Mammary epithelial cell (primary cell): ENCODE measurements at places on chromosomes 4 and X. TPM values are rescaled to one million over a fixed set of nuclear protein-coding genes. Genes with fewer than 3 reads are reported as not detected.

Gene EXOC1L
- not detected in 2 replicates for total RNA-seq

Gene EMD
- total RNA-seq, result 71.9 and 81.1 TPM in 2 replicates

Gene RADX
- 3.4 and 3.9 TPM in 2 replicates for total RNA-seq

Gene OTOP1
- not detected in 2 replicates for total RNA-seq

Gene RBM47
- total RNA-seq, result 3.0 TPM

Gene SPOCK3
- not detected in 2 replicates for total RNA-seq

Gene WDR17
- total RNA-seq, result 0.33 TPM

Gene CENPI
- 2.2 TPM for total RNA-seq

Gene PAGE5
- total RNA-seq, result not detected in 2 replicates

Gene TMEM154
- total RNA-seq, result 107 and 119 TPM in 2 replicates

Gene DAPP1
- 14.5 TPM for total RNA-seq

Gene PAGE4
- not detected for total RNA-seq

Gene PTTG2
- total RNA-seq, result not detected in 2 replicates

Gene JADE1
- total RNA-seq, result 5.0 TPM

Gene TCP11X2
- not detected in 2 replicates for total RNA-seq

Gene FGF2
- 30.6 and 127 TPM in 2 replicates for total RNA-seq

Gene STK26
- 45.3 and 46.2 TPM in 2 replicates for total RNA-seq

Gene NUDT11
- total RNA-seq, result 11.4 and 13.6 TPM in 2 replicates

Gene SLC4A4
- total RNA-seq, result under 0.01 TPM

Gene TKTL1
- total RNA-seq, result not detected

Gene SPACA5
- not detected in 2 replicates for total RNA-seq

Gene INTS6L
- total RNA-seq, result 10.0 and 13.5 TPM in 2 replicates

Gene ART3
- total RNA-seq, result not detected

Gene HPRT1
- 48.1 and 51.2 TPM in 2 replicates for total RNA-seq

Gene EVC2
- 11.0 TPM for total RNA-seq

Gene SPANXN2
- total RNA-seq, result not detected

Gene VCX2
- total RNA-seq, result not detected in 2 replicates

Gene NUDT10
- 3.8 and 5.8 TPM in 2 replicates for total RNA-seq

Gene FBXO8
- total RNA-seq, result 20.7 TPM

Gene CRLF2
- total RNA-seq, result not detected

Gene SHISA3
- total RNA-seq, result not detected

Gene COL25A1
- total RNA-seq, result not detected in 2 replicates

Gene ANAPC10
- total RNA-seq, result 25.1 and 33.5 TPM in 2 replicates

Gene MAGEB17
- not detected for total RNA-seq

Gene FHIP1A
- total RNA-seq, result 33.0 and 34.6 TPM in 2 replicates

Gene TMPRSS11F
- not detected for total RNA-seq

Gene ATP8A1
- 0.67 TPM for total RNA-seq

Gene PLAC1
- total RNA-seq, result 0.42 and 0.83 TPM in 2 replicates
